Heart right ventricle (tissue), 16 donors: ENCODE measurements at places on chromosomes 5 and 9. TPM values are rescaled to one million over a fixed set of nuclear protein-coding genes. Genes with fewer than 3 reads are reported as not detected.
A peak's percentile ranks its signal among the peaks of the same experiment; 100 is the strongest.

Gene ISCA1
- 86.1 TPM for total RNA-seq

Gene ATP6V1G1
- total RNA-seq, result 63.7 TPM

- no peaks in the 10 kb centered on the region for H3K4me1 ChIP-seq
- peaks cover 32% of the 10 kb centered on the region for H3K27me3 ChIP-seq
- DNase-seq, result no peak
- H3K27ac ChIP-seq, result no peak overlapping the region
- no peak overlapping the region for H3K4me3 ChIP-seq
- H3K36me3 ChIP-seq, result no peaks in the 10 kb centered on the region
Observed at GRCh38 chr5:132019857-132020555, 8.5 kb upstream of the ACSL6 start.

GRCh38 chr5:176387384-176387925 lies 943 bp downstream of the NOP16 start:
- H3K4me1 ChIP-seq, result peaks cover 27% of the 10 kb centered on the region
- H3K27ac ChIP-seq, result peak overlapping the region; percentile 96
- H3K36me3 ChIP-seq, result peaks cover 12% of the 10 kb centered on the region
- H3K27me3 ChIP-seq, result no peaks in the 10 kb centered on the region

- H3K27me3 ChIP-seq, result peaks cover 6% of the 10 kb centered on the region
- H3K27ac ChIP-seq, result no peak overlapping the region
- H3K36me3 ChIP-seq, result no peaks in the 10 kb centered on the region
- no peaks in the 10 kb centered on the region for H3K4me1 ChIP-seq
Observed at GRCh38 chr9:16532681-16533450, 337.6 kb downstream of the BNC2 start.

Gene CTXN3
- total RNA-seq, result not detected

Gene SLC2A6
- 2.0 TPM for total RNA-seq

Gene PRSS3
- not detected for total RNA-seq

- H3K4me3 ChIP-seq, result no peak overlapping the region
- no peaks in the 10 kb centered on the region for H3K27me3 ChIP-seq
- H3K27ac ChIP-seq, result no peak overlapping the region
- no peak for DNase-seq
Observed at GRCh38 chr9:22731786-22732185, 285.2 kb downstream of the DMRTA1 start.

Gene SMIM32
- total RNA-seq, result not detected

Gene ATP10B
- total RNA-seq, result not detected

- H3K27me3 ChIP-seq, result no peaks in the 10 kb centered on the region
- H3K36me3 ChIP-seq, result no peaks in the 10 kb centered on the region
- peaks cover 38% of the 10 kb centered on the region for H3K4me1 ChIP-seq
- no peak for DNase-seq
- no peak overlapping the region for H3K4me3 ChIP-seq
- H3K27ac ChIP-seq, result no peak overlapping the region
Observed at GRCh38 chr5:119361594-119362125, 5.8 kb downstream of the TNFAIP8 start.

GRCh38 chr9:6502399-6502798 lies 89.4 kb downstream of the UHRF2 start:
- peaks cover 100% of the 10 kb centered on the region for H3K36me3 ChIP-seq
- H3K27me3 ChIP-seq, result no peaks in the 10 kb centered on the region
- no peak overlapping the region for H3K27ac ChIP-seq
- no peaks in the 10 kb centered on the region for H3K4me1 ChIP-seq
- H3K4me3 ChIP-seq, result no peak overlapping the region

GRCh38 chr5:93189707-93190120 lies 391.3 kb downstream of the NR2F1-AS1 start:
- H3K27ac ChIP-seq, result no peak overlapping the region
- no peaks in the 10 kb centered on the region for H3K27me3 ChIP-seq
- no peak for DNase-seq
- H3K4me1 ChIP-seq, result no peaks in the 10 kb centered on the region
- no peaks in the 10 kb centered on the region for H3K36me3 ChIP-seq

Gene TLX3
- not detected for total RNA-seq
